D721Med (cell line): ENCODE measurements at places on chromosomes 4 and X.

- no peak for DNase-seq
These were observed 46.2 kb downstream of the MAGEB5 start for GRCh38 chrX:26262121-26262523.

- no peak for DNase-seq
These were observed 760.4 kb upstream of the FTHL17 start for GRCh38 chrX:31832263-31832662.

GRCh38 chr4:56296526-56296925, 90.8 kb downstream of the AASDH start:
- DNase-seq: no peak

GRCh38 chr4:147085781-147086180, 140.1 kb upstream of the TTC29 start:
- DNase-seq: no peak

- DNase-seq: no peak
These were observed 84.7 kb downstream of the NHS start for GRCh38 chrX:17459661-17460060.

GRCh38 chr4:10703766-10704429, 19.3 kb upstream of the CLNK start:
- no peak for DNase-seq

DNA sequence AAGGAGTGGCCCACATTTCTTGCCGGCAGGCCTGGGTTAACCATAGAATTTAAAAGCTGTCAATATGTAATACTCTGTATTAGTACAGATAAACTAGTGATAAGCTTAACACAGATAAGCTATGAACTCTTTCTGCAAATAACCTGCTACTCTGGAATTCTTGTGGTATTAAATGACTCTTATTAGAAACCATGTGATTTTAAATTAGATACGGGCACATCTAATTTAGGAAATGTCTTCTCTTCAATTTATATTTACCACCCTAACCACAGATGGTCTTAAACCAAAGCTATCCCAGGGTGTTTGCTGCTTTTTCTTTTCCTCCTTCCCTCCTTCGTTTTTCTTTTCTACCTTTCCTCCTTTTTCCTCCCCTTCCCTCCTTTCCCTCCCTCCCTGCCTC, 4.9 kb downstream of the GNRHR start:
- no peak for DNase-seq

DNA sequence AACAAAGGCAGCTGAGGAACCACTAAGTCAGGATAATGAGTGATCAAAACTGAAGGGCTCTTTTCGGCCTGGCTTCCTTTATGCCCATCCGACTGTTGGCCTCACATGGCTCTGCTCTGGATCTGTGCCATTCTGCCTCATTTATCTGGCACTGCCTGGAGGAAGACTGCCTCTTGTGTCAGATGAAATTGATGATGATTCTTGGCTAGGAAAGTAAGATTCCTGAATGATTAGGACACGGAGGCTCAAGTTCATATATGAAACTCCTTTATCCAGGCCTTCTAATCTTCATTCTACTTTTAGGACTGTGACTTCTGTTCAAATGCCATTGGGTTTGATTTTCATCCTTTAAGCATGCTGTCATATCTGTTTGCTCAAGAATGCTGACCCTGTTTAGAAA, 475.4 kb upstream of the RPS6KA3 start:
- DNase-seq: no peak

GRCh38 chr4:82213485-82214417, 160.0 kb downstream of the HNRNPD start:
- DNase-seq: no peak

- DNase-seq: no peak
These were observed 394 bp upstream of the DYNLT3 start for GRCh38 chrX:37847733-37848197.

DNA sequence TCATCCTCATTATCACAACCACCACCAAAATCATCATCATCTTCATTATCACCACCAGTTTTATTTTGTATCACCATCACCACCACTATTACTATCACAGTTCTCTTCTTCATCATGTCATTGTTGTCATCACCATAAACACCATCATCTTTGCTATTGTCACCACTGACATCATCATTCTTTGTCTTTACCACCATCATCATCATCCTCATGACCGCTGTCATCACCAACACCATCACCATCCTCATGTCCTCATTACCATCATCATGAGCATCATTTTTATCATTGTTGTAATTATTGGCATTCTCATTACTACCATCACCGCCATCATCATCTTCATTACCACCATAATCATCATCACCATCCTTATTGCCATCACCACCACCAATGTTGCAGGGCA, 31.4 kb downstream of the EVC start:
- DNase-seq: no peak

DNA sequence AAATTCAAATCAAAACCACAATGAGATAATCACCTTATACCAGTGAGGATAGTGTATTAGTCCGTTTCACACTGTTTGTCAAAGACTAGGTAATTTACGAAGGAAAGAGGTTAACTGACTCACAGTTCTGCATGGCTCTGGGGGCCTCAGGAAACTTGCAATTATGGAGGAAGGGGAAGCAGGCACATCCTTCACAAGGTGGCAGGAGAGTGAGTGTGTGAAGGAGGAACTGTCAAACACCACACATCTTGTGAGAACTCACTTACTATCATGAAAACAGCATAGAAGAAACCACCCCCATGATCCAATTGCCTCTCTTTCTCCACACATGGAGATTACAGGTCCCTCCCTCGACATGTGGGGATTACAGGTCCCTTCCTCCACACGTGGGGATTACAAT, 54.7 kb upstream of the TRPC5 start:
- no peak for DNase-seq

- no peak for DNase-seq
These were observed 1.6 kb downstream of the CRLF2 start for GRCh38 chrX:1210844-1211243.

GRCh38 chr4:19831644-19832285, 419.9 kb upstream of the SLIT2 start:
- DNase-seq: no peak

GRCh38 chrX:72052415-72053090, 79.2 kb downstream of the RTL5 start:
- no peak for DNase-seq

- no peak for DNase-seq
These were observed 423 bp downstream of the RPL39 start for GRCh38 chrX:119790977-119791436.

DNA sequence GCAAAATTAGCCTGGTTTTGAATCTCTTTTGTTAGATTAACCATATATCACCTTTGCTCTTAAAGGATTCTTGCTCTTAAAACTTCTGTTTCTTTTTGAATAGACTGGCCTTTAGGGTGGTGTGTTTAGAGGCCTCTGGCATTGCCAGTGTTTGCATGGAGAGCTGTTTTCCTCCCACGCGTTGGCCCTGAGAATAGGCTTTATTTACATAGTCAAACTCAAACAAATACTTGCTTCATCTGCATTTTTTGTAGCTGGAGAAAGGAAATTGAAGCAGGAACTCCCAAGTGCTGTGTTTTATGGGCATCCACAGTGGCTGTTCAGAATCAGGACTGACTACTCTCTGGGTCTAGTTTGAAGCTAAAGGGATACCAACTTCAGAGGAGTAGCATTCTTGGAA, 2.7 kb downstream of the SHROOM2 start:
- no peak for DNase-seq

DNA sequence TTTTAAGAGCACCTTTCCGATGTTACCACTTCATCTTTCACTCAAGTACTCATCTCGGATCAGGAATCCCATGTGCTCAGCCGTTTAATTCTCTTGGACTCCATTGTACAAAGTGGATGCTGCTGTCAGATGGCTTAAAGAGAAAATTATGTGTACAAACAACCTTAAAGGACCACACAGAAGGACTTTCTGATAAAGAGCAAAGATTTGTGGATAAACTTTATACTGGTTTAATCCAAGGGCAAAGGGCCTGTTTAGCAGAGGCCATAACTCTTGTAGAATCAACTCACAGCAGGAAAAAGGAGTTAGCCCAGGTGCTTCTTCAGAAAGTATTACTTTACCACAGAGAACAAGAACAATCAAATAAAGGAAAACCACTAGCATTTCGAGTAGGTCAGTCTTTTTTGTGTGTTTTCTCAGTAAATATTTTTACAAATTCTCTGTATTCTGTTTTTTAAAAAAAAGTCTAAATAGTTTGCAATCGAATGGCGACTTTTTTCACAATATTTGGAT, 20.1 kb downstream of the MMAA start:
- DNase-seq: no peak

DNA sequence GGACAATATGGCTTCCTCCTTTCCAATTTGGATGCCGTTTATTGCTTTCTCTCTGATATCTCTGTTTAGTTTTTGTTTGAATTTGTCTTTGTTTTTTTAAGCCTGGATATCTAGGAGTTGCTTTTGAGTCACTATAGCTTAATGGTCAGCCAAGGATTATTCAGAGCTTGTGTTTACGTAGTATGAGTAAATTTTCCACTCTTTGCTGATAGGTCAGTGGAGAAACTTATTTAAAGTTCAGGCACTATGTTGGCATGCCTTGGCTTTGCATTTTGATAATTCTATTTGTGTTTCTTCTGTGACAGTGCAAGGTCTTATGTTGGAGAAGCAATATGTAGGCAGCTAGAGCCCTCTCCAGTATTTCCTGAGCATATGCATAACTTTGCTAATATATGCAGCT, 315.2 kb downstream of the GRID2 start:
- no peak for DNase-seq

GRCh38 chrX:53354669-53355068, 67.8 kb downstream of the SMC1A start:
- no peak for DNase-seq

GRCh38 chr4:155543126-155543765, 123.4 kb upstream of the GUCY1A1 start:
- DNase-seq: no peak

- peak; percentile 16 for DNase-seq
These were observed 194.0 kb downstream of the GASK1B start for GRCh38 chr4:157978680-157979361.

- no peak for DNase-seq
These were observed 214.6 kb downstream of the PALLD start for GRCh38 chr4:168711197-168712140.

GRCh38 chr4:186792728-186793366, 69.2 kb upstream of the FAT1 start:
- no peak for DNase-seq

DNA sequence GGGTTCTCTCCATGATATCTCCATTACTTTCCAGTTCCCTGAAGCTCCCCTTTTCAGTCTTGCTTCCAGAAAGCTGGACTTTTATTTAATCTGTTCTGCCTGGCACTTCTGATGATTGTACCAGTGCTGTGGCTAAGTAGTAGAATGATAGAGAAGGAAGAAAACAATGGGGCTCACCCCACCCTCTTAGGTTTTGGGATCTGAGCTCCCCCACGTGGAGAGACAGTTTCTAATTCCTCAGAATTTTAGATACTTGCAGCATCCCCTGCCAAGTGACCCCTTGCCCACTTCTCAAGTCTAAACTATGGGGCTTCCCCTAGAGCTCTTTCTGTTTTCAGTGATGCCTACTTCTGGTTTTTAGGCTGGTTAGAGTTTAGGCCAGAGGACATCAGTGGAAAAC, 73.9 kb downstream of the GC start:
- DNase-seq: no peak

DNA sequence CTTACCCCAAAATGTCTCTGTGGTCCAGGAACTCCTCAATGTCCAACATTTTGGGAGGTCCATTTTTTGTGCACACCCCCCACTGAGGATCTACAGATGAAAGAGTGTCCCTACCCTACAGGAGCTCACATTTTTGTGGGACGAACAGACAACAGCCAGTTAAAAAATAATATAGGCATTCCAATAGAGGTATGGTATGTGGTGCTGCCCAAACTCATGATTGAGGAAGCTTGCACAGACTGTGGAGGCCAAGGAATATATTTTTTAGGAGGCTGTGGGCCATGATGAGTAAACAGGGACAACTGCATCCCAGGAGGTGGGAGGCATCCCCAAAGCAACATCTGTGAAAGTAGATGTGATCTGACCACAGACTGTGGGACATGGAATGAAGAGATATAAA, 181.0 kb upstream of the HCCS start:
- no peak for DNase-seq

DNA sequence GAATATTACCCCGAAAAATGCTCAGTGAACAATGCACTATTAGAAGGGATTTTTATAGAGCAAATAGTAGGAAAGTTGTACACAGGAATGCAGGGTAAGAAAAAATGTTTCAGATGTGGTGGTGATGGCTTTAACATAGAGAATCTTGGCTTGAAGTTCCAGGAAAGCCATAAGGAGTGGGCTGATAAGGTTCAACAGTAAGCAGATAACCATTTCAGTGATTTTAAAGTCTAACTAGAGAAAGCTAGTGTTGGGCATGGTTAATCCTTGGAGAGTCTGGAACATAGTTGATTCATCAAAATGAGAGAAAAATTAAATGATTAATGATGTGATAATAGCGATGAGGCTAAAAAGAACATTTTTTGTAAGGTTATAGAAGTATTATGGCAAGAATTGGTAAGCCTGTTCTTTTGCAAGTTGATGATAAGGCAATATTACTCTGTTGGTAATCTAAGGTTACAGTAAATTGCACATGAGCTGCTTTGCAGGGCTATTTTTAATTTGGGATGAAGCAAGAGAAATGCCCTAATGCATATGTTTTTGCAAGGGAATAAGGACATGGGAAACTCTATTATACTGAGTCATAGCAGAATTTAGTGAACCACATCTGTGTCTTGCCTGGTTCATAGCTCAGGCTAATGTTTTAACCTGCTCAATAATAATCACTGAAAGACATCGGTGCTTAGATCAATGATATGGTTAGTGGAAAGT, 44.3 kb downstream of the GALNTL6 start:
- DNase-seq: no peak

DNA sequence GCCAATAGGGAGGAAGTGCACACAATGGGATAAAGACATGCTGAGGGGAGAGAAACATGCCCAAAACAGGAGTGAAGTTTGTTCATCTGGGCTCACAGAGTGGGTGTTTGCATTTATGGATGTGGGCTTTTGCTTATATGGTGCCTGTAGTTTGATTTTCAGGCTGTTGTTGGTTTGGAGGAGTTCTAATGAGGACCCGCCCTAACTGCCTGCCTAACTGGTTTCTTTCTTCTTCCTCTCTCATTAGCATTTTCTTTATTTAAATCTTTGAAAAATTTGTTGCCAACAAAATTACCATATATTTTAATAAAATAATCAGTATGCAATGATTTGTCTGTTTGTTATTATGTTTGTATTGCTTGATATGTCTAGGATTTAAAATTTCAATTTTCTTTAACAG, 1965.8 kb downstream of the C4orf33 start:
- DNase-seq: no peak

GRCh38 chr4:17812801-17813200, 2.0 kb downstream of the NCAPG start:
- no peak for DNase-seq

GRCh38 chr4:101236097-101236496, 111.2 kb downstream of the PPP3CA start:
- DNase-seq: no peak
